HL-60 (cell line): ENCODE measurements at places on chromosomes 4 and X.

GRCh38 chrX:14497184-14497666, 32.1 kb upstream of the GLRA2 start:
- DNase-seq, result no peak

GRCh38 chr4:42148425-42148824, 4.0 kb downstream of the BEND4 start:
- DNase-seq, result no peak

DNA sequence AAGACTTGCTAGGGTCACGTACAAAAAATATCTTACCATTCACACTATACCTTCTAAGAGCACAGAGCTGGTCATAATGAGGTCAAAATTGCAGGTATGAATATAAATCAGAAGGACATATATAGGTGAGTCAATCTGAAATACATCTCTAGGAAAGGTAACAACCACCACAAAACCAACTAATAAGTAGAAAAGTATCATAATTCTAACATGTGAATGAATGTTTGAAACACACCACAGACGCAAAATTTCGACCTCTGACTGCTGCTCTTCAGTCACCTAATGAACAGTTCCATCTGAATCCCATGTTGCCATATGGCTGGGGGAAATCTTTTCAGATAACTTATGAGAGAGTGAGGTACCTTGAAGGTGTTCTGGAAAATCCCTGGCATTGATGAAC, 22.1 kb downstream of the STAP1 start:
- no peak for DNase-seq

- DNase-seq, result no peak
These were observed 532.9 kb upstream of the FTHL17 start for GRCh38 chrX:31604629-31605221.

- no peak for DNase-seq
These were observed 220.5 kb upstream of the RPS6KA3 start for GRCh38 chrX:20487227-20487626.

GRCh38 chr4:40066651-40067050, 10.0 kb downstream of the N4BP2 start:
- no peak for DNase-seq

- peak; percentile 14 for DNase-seq
These were observed 145.4 kb downstream of the EMCN start for GRCh38 chr4:100372432-100372831.

GRCh38 chrX:46860557-46860956, 23.7 kb downstream of the RP2 start:
- DNase-seq, result no peak

- DNase-seq, result no peak
These were observed 282.0 kb downstream of the ARHGAP24 start for GRCh38 chr4:85756938-85757337.

- DNase-seq, result peak; percentile 6
These were observed 158.3 kb downstream of the CPE start for GRCh38 chr4:165537028-165537648.

DNA sequence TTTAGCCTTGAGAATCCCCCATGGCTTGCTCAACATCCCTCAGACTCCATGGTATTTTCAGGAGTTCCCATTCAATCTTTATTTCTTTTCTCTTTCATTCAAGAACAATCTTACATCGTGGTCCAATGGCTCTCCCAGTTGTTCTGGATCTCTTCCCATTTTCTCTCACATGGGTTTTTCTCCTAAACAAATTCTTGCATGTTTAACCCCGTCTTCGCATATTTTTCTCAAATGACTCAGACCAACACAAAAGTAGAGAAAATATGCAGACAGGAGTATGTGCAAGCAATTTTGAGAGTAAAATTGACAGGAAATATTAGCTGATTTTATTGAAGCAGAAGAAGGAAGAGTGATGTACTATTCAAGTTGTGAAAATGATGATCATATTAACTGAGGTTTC, 396.4 kb upstream of the TRAM1L1 start:
- DNase-seq, result no peak

GRCh38 chr4:139822391-139822790, 156.8 kb downstream of the MGST2 start:
- DNase-seq, result no peak

DNA sequence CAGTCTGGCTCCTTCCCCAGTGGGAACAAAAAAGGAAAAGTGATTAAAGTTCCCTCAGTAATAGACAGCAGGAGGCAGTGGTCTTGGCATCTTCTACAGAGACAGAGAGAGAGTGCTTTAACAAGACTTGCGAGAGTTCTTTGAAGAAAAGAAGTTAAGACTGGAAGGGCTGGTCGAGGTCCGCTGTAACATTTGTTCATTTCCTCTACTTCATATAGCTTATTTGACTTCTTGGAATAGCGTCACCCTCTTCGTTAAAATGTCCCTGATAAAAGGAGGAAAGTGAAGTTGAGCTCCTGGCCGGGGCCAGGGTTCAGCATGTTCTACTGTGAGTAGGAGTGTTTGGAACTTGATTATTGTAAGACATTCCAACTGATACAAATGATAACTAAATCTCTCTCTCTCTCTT, 179.8 kb downstream of the SLIT2 start:
- no peak for DNase-seq

DNA sequence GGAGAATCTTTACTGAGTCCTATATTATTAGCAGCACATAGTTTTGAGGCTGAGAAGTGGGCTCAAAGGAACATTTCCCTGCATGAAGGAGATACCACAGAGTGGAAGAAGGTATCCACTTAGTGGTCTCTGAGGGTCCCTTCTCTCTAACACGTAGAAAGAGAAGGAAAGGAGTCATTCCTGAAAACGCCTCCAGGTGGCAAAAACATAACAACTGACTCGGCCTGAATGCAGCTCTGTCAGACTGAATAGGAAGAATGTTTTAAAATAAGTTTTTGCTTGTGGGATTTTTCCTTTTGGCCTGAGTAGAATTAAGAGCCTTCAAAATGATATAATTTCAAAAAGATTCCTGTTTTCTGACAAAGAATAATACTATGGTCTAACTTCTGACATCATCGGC, 23.3 kb downstream of the RPGR start:
- DNase-seq, result peak; percentile 6

DNA sequence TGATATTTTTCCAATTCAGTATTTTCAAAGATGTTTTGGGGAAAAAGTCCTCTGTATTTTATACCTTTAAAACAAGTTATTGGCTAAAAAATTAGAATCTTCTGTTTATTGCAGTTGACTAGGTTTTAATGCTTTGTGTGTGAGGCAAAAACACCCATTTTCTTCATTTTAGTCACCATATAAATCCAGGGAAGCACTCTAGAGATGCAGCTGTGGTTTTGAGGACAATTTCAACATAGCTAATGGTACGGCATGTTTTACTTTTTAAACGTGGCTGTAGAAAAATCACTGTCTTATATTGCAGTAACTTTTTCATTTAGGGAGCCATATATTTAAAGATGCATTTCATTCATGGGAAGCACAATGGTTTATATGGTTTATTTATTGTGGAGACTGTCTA, 129.1 kb upstream of the PITX2 start:
- DNase-seq, result no peak

GRCh38 chr4:34157547-34157946, 2086.8 kb downstream of the ARAP2 start:
- no peak for DNase-seq

- DNase-seq, result no peak
These were observed 243.6 kb upstream of the GPRIN3 start for GRCh38 chr4:89551191-89551590.

GRCh38 chr4:39569209-39569608, 42.0 kb upstream of the UGDH start:
- DNase-seq, result no peak

- no peak for DNase-seq
These were observed 303.5 kb upstream of the HS3ST1 start for GRCh38 chr4:11732155-11732554.

- peak; percentile 4 for DNase-seq
These were observed 642.4 kb downstream of the TRIML1 start for GRCh38 chr4:188781655-188782054.

- DNase-seq, result no peak
These were observed at the start of gene ZAR1 for GRCh38 chr4:48490012-48490679. ZAR1 (plus strand) TSS chr4:48490252; CDS start chr4:48490292, 40 bp downstream.

DNA sequence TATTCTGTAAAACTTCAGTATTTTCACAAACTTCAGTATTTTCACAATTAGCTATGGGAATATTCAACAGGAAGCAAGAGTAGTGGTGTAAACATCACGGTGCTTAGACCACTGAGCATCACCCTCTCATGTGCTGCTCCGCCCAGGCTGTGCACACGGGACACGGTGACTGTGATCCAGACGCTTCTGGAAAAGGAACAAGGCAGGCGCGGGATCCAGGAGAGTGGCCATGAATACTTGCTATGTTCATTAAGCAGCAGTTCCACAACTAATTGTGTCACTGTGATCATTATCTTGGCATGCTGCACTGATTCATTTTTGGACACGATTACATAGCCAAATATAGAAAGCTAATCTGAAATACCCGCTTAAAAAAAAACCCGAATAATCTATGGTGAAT, 19.6 kb upstream of the FAT1 start:
- no peak for DNase-seq

DNA sequence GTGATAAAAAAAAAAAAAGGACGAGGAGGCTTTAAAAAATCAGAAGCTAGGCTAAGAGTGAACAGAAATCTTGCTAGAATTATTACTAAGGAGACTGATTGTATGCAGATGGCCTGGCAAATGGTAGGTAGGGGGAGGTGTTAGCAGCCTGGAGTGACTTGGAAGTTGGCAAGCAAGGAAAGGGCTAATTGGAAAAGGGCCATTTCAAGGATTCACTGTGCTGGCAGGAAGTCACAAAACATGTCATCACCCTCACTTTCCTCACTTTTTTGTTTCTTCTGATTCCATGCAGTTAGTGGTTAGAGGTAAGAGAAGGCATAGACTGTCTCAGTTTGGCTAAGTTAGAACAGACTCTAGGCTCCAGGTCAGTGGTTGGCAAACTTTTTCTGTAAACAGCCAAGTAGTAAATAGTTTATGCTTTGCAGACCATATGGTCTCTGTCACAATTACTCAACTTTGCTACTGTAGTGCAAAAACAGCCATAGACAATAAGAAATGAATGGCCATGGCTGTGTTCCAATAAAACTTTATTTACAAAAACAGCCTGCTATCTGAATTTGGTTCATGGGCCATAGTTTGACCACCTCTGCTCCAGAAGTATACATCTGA, 646.5 kb upstream of the ACTRT1 start:
- no peak for DNase-seq

- DNase-seq, result no peak
These were observed 96.0 kb upstream of the C1GALT1C1 start for GRCh38 chrX:120725874-120726273.

DNA sequence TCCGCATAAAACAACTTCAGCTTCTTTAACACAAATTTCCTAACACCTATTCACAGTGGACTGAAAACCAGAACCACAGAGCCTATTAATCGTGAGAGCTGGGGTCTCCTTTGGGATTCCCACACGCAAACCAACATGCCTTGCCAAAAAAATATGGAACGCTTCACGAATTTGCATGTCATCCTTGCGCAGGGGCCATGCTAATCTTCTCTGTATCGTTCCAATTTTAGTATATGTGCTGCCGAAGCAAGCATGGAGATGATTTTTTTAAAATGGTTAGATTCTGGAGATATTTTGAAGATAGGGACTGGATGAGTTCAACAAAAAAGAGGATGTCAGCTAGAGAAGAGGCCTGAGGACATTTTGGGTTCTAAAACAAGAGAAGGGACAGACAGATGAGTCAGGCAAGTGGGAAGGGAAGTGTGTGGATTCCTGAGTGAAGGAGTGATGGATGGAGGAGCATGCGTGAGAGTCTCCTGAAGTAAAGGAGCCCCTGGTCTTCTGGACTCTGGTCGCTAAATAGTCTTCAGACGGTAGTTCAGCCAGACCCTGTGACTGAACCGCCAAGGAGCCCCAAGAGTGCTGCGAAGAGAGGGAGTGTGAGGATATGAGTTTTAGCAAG, 9.5 kb upstream of the GATA1 start:
- DNase-seq, result no peak

- peak; percentile 31 for DNase-seq
These were observed 547.5 kb downstream of the SMARCA1 start for GRCh38 chrX:128975745-128976144.

- DNase-seq, result no peak
These were observed 105.6 kb downstream of the NEUROG2 start for GRCh38 chr4:112410364-112410763.

- no peak for DNase-seq
These were observed 43.7 kb upstream of the FRMD7 start for GRCh38 chrX:132171478-132171877.

DNA sequence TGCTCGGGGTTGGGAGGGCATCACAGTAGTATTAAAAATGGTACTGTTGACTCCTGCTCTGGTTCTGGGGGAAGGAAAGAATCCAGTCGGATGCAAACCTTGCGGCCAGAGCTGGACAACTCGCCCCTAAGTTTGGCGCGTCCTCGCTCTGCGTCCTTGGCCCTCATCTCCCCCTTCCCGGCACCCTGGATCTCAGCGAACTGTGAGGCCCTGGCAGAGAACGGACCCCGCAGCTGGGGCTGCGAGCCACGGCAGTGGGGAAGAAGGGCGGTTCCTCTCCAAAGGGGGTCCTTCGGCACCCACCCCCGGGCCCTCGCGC, 14.0 kb downstream of the ARHGEF6 start:
- DNase-seq, result no peak

- no peak for DNase-seq
These were observed 89.9 kb upstream of the TLR2 start for GRCh38 chr4:153594210-153594609.

GRCh38 chrX:41603596-41603995, 85.2 kb upstream of the GPR34 start:
- DNase-seq, result no peak

- DNase-seq, result no peak
These were observed 4.6 kb upstream of the ANTXR2 start for GRCh38 chr4:80077639-80078038.

DNA sequence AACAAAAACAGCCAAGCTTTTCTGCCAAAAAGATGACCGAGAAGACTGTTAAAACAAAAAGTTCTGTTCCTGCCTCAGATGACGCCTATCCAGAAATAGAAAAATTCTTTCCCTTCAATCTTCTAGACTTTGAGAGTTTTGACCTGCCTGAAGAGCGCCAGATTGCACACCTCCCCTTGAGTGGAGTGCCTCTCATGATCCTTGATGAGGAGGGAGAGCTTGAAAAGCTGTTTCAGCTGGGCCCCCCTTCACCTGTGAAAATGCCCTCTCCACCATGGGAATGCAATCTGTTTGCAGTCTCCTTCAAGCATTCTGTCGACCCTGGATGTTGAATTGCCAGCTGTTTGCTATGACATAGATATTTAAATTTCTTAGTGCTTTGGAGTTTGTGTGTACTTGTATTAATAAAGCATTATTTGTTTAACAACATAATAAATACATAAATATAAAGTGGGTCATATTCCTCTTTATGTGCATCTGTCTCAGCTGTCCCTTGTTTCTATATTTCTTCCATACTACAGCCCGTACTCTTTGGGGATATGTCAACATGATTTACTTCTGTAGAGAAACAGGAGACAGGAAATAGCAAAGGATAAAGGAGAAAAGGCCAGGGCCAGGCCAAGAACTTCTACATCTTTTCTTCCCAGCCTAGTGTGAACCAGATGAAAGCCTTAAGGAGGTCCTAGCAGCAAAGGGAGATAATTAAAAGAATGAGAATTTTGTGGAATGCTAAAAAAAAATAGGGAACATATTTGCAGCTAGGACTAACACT, 667 bp downstream of the PTTG2 start:
- no peak for DNase-seq
